ENCODE measurements at places on chromosomes 11 and 22. TPM values are rescaled to one million over a fixed set of nuclear protein-coding genes. Genes with fewer than 3 reads are reported as not detected.

MAP6 gene
- polyA plus RNA-seq, result 17.6 TPM

POU2AF3 gene
- polyA plus RNA-seq, result 4.5 TPM

COA4 gene
- 55.7 TPM for polyA plus RNA-seq

CRYBB1 gene
- polyA plus RNA-seq, result 0.48 TPM

GDPD4 gene
- 0.32 TPM for polyA plus RNA-seq

MS4A1 gene
- polyA plus RNA-seq, result 0.05 TPM

GGTLC2 gene
- polyA plus RNA-seq, result not detected

RPS3 gene
- polyA plus RNA-seq, result 7,073 TPM

SLC22A25 gene
- polyA plus RNA-seq, result not detected

HMOX1 gene
- polyA plus RNA-seq, result 71.4 TPM

ANKK1 gene
- polyA plus RNA-seq, result 0.34 TPM

C22orf31 gene
- polyA plus RNA-seq, result 0.73 TPM

PRRG4 gene
- 1.1 TPM for polyA plus RNA-seq

TTLL8 gene
- not detected for polyA plus RNA-seq

KCNJ5 gene
- 0.42 TPM for polyA plus RNA-seq

TESMIN gene
- 1.1 TPM for polyA plus RNA-seq
